Right lung (tissue), 10 donors: ENCODE measurements at places on chromosomes 6 and 20.

DNA sequence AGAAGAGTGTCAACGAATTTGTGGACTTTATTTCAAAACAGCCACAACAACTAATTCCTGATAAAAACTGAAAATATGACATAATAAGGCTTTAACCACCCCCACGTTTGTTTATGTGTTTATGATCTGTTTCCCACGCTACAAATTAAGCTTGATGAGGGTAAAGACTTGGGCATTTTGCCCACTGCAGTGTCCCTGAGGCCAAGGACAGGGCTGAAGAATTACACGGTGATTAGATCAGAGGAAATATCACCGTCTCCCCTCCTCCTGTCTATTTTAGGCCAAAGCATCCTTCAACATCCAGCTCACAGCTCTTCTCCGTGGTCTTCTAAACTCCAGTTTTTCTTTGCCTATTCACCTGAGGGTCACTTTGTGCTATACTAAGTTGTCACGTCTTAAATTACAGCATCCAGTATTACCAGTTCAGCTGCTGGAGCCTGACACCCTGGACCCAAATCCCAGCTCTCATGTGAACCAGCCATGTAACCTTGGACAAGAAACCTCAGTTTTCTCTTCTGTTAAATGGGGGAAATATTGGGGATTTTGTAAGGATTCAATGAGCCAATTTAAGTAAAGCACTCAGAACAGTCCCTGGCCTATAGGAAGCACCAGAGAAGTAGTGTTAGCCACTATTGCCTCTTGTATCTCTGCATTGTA, 15.2 kb upstream of the ARFGEF2 start:
- no peak for DNase-seq

DNA sequence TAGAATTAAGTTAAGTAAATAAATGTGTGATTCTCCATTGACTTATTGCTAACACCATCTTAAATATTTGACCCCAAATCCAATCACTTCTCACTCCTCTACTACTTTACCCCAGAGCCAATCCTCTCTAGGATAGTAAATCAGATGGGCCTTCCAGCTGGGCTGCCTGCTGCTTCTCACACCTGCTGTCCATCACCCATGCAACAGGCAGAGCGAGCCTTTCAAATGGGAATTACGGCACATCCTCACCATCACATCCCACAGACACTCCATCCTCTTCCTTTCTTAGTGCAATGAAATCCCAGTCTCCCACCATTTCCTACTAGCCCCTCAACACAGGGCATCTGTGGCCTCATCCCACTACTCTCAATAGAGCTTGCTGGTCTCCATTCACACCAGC, 34.0 kb downstream of the HLA-F start:
- no peak for DNase-seq

DNA sequence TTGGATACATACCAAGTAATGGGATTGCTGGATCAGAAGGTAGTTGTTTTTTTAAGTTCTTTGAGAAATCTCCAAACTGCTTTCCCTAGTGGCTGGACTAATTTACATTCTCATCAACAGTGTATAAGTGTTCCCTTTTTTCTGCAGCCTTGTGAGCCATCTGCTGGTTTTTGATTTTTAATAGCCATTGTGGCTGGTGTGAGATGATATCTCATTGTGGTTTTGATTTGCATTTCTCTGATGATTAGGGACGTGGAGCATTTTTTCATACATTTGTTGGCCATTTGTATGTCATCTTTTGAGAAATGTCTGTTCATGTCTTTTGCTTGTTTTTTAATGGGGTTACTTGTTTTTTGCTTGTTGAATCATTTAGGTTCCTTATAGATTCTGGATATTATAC, 34.8 kb downstream of the TOP1 start:
- DNase-seq, result no peak

DNA sequence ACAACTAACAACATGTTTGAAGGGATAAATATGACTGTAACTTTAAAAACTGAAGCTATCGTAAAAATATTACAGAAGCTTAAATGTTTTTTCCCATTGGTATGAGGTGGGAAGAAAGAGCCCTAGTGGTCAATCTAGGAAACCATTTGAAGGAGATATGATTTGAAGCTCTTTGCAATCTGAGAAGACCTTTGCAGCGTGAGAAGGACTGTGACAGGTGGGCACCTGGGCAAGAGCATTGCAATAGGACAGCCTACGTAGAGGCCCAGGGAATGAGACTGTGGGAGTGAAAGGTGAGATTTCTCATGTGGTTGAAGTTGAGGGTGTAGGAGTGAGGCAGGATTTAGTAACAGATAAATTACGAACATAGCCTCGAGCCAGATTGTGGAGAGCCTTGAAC, 108.0 kb upstream of the PDE7B start:
- DNase-seq, result no peak

DNA sequence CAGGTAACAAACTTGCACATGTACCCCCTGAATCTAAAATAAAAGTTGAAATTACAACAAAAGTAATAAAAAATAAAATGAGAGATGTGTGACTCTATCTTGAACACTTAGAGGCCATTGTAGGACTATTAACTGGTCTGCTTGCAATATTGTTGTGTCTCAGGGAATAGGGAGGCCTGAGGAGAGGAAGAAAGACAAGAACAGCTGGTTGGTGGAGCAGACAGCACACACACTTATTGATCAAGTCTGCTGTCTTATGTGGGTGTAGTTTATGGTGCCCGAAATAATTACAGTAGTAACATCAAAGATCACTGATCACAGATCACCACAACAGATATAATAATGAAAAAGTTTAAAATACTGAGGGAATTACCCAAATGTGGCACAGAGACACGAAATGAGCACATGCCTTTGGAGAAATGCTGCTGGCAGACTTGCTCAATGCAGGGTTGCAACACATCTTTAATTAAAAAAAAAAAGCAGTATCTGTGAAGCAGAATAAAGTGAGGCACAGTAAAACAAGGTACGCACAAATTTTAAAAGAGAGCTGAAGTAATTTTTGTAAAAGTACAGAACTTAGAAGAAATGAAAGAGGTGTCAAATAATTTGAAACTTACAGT, 110.1 kb upstream of the HDAC2 start:
- DNase-seq, result no peak

DNA sequence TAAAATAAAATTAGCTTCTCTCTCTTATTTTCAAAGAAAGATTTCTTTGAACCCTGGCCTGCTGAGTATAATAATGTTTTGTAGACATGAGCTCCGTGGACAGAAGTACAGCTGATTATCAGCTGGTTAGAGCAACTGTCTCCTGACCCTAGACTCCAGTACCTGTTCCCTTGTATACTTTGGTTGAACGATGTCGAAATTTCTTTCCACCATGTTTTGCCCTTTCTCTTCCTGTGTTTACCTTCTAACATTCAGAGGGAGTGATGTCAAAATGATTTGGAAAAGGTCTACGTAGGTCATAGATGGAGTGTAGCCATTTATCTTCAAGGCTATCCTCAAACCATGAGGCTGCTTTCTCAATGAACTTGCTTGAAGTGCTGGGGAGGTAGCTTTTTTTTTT, 16.8 kb upstream of the ADTRP start:
- no peak for DNase-seq

DNA sequence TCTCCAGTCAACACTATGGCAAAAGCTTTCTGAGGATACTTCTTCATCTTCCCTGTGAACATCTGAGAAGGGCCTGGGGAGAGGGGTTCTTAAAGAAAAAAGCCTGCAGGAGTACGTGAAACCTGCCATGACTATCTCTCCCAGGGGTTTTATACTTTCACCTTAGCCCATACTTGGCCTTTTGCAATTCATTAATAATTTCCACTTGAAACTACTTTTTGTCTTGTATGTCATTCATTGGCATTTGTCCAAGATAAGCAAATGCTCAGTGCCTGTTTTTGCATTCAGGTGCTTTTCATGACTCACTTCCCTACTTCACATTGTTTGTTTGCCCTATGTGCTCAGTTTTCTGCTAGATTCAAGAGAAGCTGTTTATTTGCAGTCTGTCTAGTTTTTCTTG, 580.3 kb upstream of the GJE1 start:
- DNase-seq, result peak; percentile 37

DNA sequence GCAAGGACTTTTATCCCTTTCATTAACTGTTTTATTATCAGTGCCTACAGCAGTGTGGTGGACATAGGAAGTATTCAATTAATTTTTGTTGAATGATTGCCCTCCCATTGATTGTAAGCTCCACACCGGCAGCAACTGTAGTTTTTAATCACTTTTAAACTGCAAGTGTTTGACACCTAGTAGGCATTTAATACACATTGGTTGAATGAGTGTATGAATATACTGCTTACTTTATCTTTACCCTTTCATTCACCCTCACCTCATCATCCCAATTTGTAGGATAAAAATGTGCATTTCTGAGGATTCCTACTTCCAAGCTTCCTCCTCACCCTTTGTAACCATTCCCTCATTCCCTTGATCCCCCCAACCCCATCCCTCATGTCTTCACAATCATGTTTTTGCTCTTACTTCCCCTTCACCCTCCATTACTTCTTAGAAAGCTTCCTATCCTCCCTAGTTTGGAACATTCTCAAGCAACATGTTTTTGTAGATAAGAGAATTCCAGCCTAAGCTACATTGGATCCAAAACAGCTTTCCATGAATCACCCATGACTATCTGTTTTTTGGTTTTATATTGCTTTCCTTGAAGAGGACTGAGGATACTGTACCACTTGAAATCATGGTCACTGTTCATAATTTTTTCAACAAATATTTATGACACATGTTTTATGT, 955 bp upstream of the SLC26A8 start:
- no peak for DNase-seq

DNA sequence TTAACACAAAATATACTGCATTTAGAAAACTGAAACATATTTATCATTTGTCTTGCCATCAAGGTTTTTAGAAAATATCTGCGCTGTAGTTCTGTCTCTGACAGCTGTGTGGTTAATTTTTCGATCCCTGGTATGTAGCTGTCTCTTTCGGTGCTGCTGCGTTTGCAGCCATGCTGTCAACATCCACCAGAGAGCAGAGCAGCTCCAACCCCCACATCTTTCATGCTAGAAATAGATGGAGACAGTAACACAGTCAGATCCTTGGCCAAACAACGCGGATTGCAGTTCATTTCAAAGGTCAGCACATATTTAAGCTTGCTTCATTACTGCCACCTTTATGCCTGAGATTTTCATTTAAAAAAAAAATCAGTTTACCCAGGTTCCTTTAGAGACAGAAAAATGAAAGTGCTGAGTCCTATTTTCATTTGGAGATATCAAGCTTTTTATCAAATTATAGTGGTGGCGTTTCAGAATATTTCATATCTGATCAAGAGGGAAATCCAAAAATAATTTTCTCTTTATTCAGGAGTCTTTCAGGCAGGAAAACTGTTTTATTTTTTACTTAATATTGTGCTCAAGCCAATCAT, 157.7 kb upstream of the MMS22L start:
- DNase-seq, result peak; percentile 2

- peak; percentile 29 for DNase-seq
These were observed 68.1 kb downstream of the LRRC1 start for GRCh38 chr6:53862662-53863462.

- no peak for DNase-seq
These were observed 91.0 kb downstream of the NCR2 start for GRCh38 chr6:41426438-41426851.

- peak; percentile 67 for DNase-seq
These were observed 76.5 kb downstream of the QKI start for GRCh38 chr6:163490826-163491577.

GRCh38 chr6:152978058-152978457, 4.8 kb downstream of the FBXO5 start:
- DNase-seq, result no peak

- no peak for DNase-seq
These were observed 8.3 kb upstream of the TTPAL start for GRCh38 chr20:44467289-44467883.

GRCh38 chr6:142692942-142693341, 252.0 kb downstream of the HIVEP2 start:
- DNase-seq, result no peak

DNA sequence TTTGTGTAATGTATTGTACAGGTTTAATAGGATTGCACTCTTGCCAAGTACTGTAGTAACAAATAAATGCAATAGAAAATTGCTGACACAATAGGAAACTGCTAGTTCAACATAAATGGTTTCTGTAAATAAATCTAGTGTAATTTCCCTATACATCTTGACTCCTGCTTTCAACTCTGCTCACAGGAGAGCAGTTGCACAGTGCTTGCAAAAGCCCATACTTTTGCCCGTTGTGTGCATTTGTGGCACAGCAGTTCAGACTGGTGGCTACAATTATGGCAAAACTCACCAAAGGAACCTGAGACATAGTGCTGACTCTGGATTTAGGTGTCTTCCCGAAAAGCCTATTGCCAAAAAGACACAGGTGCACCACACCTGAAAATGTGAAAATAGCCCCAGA, 953.3 kb upstream of the SLC35B3 start:
- DNase-seq, result no peak

GRCh38 chr6:36953931-36954261, 642 bp upstream of the PI16 start:
- no peak for DNase-seq

- DNase-seq, result peak; percentile 75
These were observed 56.2 kb upstream of the EDN1 start for GRCh38 chr6:12233693-12234571.

- DNase-seq, result no peak
These were observed 80.2 kb downstream of the GRM4 start for GRCh38 chr6:34065466-34066217.

DNA sequence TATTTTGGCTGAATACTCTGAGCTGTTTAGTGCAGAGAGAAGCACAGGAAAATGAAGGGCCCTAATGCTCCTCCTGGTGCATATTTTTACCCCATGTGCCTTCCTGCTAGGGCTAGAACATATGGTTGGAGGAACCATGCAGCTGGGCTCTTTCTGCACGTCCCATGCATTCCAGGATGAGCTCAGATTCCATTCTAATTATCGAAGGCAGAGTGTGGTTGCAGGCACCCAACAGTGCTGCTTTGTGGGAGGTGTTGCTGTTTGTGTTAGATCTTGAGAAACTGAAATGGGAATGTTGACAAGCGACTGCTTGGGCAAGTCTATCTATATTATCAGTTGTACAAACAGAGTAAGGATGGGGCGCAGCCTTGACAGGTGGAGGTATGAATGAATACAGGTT, 419.5 kb downstream of the DHX35 start:
- no peak for DNase-seq

DNA sequence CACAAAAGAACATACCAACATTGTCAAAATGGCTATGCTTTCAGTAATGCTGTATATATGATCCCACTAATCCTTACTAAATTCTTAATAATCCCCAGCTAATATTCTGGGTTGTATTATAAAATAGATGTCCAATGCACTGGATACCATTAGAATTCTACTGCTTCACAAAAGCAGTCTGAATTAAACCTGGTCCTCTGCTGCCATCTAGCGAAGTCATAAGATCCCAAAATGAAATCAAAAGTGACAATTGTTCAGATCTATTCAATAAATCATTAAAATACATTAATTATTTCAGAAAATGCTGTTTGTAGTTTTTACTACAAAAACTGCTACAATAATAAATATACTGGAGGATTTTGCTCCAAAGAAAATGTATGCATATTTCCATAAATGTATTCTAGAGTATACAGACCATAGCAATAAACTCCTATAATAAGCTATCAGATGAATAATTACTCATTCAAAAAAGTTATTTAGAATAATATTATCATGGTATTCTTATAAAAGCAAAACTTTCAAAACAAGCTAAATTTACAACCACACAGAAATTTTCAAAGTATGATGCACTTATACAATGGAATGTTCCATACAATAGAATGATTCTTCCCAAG, 92.6 kb downstream of the RNGTT start:
- peak; percentile 38 for DNase-seq

- DNase-seq, result no peak
These were observed 27.3 kb downstream of the C20orf203 start for GRCh38 chr20:32646486-32646885.

- DNase-seq, result no peak
These were observed 639 bp upstream of the LBP start for GRCh38 chr20:38345643-38346042.

GRCh38 chr20:13295637-13296036, 74.6 kb downstream of the ISM1 start:
- DNase-seq, result no peak
